Right ventricle myocardium inferior (tissue), 1 donor: ENCODE measurements at places on chromosomes 7 and 10. TPM values are rescaled to one million over a fixed set of nuclear protein-coding genes. Genes with fewer than 3 reads are reported as not detected.

- DNase-seq: no peak
Observed at GRCh38 chr10:29434111-29434510, 145.2 kb downstream of the LYZL1 start.

DNA sequence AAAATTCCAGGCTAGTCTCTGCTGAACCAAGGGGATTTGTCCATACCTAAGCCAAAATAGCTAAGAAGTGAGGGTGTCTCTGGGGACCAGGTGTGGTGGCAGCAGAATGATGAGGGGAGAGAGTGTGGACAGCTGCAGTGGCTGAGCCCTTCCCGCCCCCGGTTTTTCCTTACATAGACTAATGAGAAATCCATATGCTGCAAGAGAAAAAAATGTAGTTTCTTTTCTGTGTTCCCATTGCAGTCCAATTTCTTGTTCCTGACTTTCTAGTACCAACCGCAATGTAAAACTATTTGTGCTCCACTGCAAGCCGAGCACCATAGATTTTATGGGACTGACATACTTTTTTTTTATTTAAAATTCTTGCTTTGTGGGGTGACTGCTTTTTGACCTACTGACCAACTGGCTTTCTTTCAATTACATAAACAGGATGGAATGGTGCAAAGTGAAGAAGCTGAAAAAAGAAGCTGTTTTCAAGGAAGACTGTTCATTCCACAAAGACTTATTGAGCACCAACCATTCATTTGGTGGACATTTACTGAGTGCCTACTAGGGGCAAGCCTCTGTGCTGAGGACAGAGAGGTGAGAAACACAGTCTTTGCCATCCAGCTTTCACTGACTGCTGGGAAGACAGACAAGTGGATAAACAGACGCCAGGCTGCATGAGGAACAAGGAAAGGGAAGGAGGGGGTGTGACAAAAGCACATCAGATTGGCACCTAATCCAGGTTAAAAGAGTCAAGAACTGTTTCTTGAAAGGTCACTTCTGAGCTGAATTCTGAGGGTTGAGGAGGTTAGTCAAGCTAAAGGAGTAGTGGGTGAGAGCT lies 9.8 kb downstream of the CEP41 start:
- no peak for DNase-seq

DNA sequence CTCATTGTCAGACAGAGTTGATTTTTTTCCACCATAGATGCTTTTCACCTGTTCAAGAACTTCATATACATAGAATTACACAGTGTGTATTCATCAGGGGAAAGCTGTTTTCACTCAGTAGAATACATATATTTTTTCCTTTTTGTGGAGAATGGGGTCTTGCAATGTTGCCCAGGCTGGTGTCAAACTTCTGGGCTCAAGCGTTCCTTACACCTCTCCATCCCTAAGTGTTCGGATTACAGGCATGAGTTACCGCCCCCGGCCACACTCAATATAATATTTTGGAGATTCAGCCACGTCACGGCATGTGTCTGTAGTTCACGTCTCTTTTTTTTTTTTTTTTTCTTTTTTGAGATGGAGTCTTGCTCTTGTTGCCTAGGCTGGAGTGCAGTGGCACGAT lies 7.5 kb upstream of the SMC3 start:
- no peak for DNase-seq

GRCh38 chr7:23462846-23463245 lies 7.4 kb downstream of the IGF2BP3 start:
- DNase-seq: no peak

DNA sequence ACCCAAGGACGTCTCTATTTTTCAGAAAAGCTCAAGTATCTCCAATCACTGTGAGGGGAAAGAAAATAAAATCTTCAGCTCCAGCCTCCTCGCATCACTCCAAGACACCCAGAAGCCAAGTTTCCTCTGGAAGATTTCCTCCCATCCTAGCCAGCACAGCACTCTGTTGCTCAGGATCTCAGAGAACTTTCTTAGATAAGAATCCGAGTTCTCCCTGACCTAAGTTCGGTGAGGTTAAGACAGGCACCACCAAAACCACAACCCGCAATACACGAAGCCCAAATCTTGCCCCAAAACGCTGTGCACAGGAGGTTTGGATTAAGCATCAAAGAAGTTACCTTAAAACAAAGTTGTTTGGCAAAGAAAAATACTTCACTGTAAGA lies 4.2 kb downstream of the FAM53B start:
- DNase-seq: no peak

ATRNL1 gene
- 0.41 TPM for total RNA-seq

MAD1L1 gene
- 19.1 TPM for total RNA-seq

TUBB8 gene
- total RNA-seq: not detected

ANKRD2 gene
- total RNA-seq: 418 TPM

SPAM1 gene
- total RNA-seq: not detected

CDHR3 gene
- 3.6 TPM for total RNA-seq

MRLN gene
- not detected for total RNA-seq

CDC14C gene
- not detected for total RNA-seq

TRIM50 gene
- 0.32 TPM for total RNA-seq

PTN gene
- 21.6 TPM for total RNA-seq
